CD4-positive, alpha-beta memory T cell (primary cell): ENCODE measurements at places on chromosomes 5 and 9. TPM values are rescaled to one million over a fixed set of nuclear protein-coding genes. Genes with fewer than 3 reads are reported as not detected.

GRCh38 chr5:177477701-177478477 lies 4.5 kb upstream of the DBN1 start:
- H3K36me3 ChIP-seq: no peaks in the 10 kb centered on the region
- H3K4me3 ChIP-seq: no peak overlapping the region
- H3K27me3 ChIP-seq: no peaks in the 10 kb centered on the region
- no peak for DNase-seq

GRCh38 chr5:102211165-102211564 lies 84.9 kb downstream of the SLCO4C1 start:
- no peaks in the 10 kb centered on the region for H3K27me3 ChIP-seq
- no peaks in the 10 kb centered on the region for H3K4me1 ChIP-seq
- DNase-seq: no peak
- no peak overlapping the region for H3K4me3 ChIP-seq
- H3K27ac ChIP-seq: no peak overlapping the region

GRCh38 chr5:83718195-83718825 lies 2.3 kb downstream of the HAPLN1 start:
- no peaks in the 10 kb centered on the region for H3K36me3 ChIP-seq
- H3K4me3 ChIP-seq: no peak overlapping the region
- H3K27ac ChIP-seq: no peak overlapping the region
- peaks cover 7% of the 10 kb centered on the region for H3K27me3 ChIP-seq
- no peak for DNase-seq

DNA sequence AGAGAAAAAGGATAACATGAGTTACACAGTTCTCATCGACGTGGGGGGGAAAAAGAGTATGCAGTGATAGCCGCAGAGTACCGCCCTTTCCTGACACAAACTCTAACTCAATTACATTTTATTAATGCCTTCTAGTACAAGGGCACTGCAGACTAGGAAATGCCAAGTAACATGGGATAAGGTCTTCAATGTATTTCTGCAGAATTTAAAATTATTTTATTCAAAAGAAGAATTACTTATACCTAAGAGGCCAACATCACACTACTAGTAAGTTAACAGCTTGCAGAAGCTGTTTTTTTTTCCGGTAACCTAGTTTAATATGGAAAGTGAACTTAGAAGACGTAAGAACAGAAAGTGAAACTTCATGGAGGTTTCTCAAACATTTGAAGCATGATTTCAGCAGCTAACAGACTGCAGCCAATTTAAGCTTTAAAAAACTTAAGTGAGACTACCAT lies 3.9 kb downstream of the SETX start:
- peak overlapping the region; percentile 95 for H3K27ac ChIP-seq
- DNase-seq: peak; percentile 66
- peaks cover 55% of the 10 kb centered on the region for H3K4me1 ChIP-seq
- H3K27me3 ChIP-seq: no peaks in the 10 kb centered on the region

The TRIM7 gene
- total RNA-seq: 3.3 TPM

The HTR4 gene
- total RNA-seq: not detected
